Stimulated activated naive CD4-positive, alpha-beta T cell (primary cell): ENCODE measurements at places on chromosomes 1 and 21.

GRCh38 chr1:147541672-147542568, 619 bp downstream of the BCL9 start:
- peak; percentile 49 for DNase-seq

DNA sequence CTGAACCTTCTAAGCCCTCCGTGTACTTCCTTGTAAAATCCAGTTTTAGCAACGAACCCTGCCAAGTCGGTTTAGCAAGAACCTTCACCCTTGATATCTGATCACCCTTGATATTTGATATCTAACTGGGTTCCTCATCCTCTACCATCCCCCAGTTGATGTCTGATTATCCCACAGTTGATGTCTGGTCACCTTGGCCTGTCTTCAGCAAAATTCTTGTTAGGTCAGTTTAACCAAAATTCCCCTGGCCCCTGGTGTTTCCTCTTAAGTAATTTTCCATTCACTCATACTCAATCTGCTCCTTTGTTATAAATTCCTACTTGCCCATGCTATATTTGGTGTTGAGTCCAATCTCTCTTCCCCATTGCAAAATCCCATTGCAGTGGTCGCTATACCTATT, 114.5 kb upstream of the ZNHIT6 start:
- DNase-seq: no peak

DNA sequence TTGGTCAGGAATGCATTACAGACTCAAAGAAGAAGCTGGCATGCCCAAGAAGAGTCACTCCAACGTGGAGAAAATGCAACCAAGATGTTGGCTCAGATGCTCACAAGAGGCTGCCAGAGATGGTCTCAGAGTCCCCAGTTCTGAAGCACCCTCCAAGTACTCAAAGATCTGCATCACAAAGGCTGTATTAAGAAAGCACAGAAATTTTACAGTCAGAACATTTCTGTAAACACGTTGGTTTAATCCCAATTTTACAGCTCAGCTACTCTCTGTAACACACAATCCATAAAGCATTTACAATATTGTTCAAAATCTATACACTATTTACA, 69.4 kb downstream of the CDC7 start:
- DNase-seq: no peak

GRCh38 chr1:47778280-47778679, 218.9 kb downstream of the TRABD2B start:
- no peak for DNase-seq

DNA sequence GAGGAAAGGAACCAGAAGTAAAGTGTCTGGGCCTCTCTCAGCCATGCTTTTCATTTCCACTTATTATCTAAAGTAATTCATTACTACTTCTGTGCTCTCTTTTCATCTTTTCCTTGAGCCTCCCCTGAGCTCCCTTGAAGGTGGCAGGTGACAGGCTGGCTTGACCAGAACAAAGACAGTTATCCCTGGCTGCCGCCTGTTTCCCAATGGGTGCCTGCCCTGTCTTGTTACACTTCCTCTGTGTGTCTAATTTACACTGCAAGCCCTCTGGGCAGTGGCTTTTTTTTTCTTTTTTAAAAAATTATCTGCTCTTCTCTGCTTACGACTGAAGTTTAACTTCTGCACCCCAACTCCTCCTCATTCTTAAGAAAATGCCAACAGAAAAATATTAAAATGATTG, 113.4 kb downstream of the NGF start:
- DNase-seq: no peak

DNA sequence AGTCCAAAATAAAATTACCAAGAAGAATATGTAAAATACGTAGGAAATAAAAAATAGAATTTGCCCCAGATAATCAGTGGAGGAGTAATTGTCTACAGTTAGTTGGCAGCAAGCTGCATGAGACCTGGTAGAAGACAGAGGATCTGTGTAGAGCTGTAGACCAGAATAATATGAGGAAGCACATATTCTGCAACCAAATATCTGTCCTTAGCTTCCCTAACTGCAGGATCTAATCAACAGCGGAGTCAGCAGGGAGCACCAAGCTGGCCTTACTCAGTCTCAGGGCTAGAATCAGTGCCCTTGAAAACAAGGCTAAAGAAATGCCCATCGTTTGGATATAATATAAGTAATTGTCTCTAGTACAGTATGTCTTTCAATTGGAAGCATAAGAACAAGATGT, 6.1 kb upstream of the GCSAML start:
- DNase-seq: no peak

GRCh38 chr1:81670286-81670685, 130.4 kb upstream of the ADGRL2 start:
- DNase-seq: no peak

- no peak for DNase-seq
Measured at GRCh38 chr1:154652893-154653292, 44.9 kb upstream of the ADAR start.

DNA sequence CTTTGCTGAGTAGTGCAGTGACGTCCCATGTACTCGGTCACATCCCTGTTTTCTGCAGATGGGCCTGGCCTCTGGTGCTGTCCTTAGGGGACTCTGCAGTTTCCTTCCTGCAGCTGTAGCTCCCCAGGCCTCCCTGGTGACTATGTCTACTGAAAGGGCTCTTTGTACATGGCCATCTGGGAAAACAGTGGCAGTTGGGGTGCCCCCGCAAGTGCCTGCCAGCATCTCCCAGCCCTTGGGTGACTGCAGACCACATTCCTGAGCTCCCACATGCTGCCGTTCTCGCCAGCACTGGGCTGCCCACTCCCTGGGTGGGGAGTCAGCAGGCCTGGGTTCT, 37.5 kb upstream of the KCNA10 start:
- no peak for DNase-seq

- DNase-seq: no peak
Measured at GRCh38 chr1:173050865-173051264, at the start of gene TNFSF18. Gene TNFSF18, minus strand, starts transcription at chr1:173050941. Its CDS starts 45 bp downstream, at chr1:173050896.

DNA sequence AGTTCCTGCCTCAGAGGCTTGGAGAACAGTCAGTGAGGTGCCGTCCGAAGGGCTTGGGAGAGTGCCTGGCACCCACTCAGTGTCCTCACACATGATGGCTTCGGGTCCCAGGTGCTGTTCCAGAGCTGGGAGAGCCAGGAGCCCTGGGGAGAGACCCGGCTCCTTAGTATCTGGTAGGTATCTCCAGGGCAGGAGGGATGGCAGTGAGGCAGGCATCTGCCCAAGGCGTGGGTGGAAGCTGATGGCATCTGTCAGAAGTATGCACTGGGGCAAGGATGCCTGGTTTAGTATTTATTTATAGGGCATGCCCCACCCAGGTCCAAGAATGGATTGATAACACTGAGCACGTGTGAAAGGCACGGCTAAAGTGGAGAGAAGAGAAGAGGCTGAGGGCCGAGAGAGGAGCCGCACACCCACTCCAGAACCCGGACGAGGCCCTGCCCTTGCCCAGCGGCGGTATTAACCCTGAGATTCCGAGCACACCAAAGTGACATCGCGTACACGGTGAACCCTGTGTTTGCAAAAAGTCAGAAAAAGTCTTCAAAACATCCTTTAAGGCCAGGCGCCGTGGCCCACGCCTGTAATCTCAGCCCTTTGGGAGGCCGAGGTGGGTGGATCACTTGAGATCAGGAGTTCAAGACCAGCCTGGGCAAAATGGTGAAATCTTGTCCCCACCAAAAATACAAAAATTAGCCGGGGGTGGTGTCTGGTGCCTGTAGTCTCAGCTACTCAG, 2.4 kb downstream of the TP73 start:
- no peak for DNase-seq

DNA sequence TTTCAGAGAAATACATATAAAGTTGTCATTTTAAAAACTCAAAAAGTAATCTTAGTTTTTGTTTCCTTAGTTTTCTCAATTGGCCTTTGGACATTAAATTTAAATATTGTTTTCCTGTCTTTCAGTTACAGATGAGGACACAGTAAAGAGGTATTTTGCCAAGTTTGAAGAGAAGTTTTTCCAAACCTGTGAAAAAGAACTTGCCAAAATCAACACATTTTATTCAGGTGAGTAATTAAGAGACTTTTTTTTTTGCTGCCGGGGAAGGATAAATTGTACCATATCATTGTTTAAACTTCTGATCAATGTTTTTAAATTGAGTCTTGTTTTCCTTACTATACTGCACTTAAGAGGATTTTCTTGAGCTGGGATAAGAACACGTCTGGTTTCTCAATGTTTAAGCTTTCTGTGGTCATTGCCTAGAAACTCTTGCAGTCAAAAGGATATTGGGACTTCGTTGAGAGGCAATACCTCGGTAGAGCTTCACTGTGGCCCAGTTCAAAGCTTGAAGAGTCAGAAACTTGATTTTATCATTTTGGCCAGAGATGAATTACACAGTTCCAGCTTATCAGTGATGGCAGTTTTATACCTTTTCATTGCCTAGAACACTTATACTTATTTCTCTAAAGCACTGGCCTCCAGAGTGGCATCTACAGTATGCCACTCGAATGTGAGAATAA, 124.9 kb upstream of the KIAA1614 start:
- DNase-seq: no peak
